ENCODE measurements at places on chromosomes 13 and 19. TPM values are rescaled to one million over a fixed set of nuclear protein-coding genes. Genes with fewer than 3 reads are reported as not detected.

The CAPN12 gene
- 4.2 TPM for total RNA-seq

The GNG7 gene
- 2.6 TPM for total RNA-seq

The GPR183 gene
- 11.2 TPM for total RNA-seq

The SMAD9 gene
- 17.1 TPM for total RNA-seq
